Amygdala (tissue), 56 donors: ENCODE measurements at places on chromosomes 2 and 18.

DNA sequence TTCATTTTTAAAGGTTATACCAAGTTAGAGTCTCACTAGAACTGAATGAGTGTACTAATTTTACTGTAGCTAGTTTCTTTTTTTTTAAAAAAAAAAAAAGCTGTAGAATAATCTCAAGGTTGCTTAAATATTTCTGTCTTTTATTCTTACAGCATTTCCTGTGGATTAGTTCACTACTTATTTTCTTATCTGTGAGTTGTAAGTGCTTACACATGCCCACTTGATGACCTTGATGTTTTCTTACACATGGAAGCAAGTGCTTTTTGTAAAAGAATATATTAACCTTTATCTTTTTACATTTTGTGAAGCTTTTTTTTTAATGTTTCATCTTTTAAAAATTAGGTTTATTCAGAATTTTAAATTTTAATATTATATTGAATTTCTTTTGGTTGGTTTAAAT is 57.8 kb downstream of the MSH2 start:
- DNase-seq, result no peak

DNA sequence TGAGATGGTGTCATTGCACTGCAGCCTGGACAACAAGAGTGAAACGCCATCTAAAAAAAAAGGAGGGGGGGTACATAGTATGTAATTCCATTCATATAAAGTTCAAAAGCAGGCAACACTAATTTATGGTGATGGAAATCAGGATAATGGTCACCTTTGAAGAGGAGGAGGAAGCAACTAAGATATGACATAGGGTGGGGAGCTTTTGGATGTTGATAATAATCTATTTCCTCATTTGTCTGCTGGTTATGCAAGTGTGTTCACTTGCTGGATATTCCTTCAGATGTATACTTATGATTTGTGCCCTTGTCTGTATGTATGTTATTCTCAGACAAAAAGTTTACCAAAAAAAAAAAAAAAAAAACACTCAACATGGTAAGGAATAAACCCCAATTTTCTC is 28.6 kb upstream of the ATIC start:
- DNase-seq, result no peak

DNA sequence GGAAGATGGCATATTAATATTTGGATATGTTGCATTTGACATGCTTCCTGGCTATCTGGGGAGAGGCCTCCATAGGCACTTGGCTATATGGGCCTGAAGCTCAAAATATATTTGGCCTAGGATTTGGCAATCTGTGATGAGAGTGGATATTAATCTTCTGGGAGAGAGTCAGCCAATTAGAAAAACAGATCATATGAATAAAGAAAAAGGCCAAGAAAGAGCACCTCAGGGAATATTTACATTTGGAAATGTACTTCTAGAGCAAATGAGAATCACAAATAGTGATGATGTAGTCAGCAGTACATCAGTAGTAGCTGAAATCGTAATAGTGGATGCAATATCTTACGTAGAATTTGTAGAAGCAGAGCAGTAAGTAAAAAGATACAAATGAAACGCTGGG is 277.0 kb downstream of the CTNNA2 start:
- DNase-seq, result no peak

GRCh38 chr18:25727281-25727985 is 363.0 kb downstream of the SS18 start:
- no peak for DNase-seq

DNA sequence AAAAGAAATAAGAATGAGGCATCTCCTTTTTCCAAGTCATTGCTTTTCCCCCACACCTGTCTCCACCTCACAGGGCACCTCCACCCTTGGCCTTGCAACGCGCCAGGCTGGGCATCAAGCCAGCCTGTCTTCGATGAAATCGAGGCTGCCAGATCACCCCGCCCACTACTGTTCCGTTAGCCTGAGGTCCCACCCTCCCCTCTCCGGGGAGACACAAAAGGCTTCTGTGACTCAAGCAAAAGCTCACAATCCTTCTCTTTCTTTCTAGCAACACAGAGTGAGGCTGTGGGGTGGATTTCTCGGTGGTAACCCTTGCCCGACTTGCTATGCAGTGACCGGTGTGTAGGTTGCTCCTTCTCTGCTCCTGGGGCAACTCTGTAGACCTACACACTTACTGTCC is 9.9 kb downstream of the TNP1 start:
- DNase-seq, result peak; percentile 42

GRCh38 chr2:226544596-226545210 is 254.9 kb downstream of the IRS1 start:
- no peak for DNase-seq

DNA sequence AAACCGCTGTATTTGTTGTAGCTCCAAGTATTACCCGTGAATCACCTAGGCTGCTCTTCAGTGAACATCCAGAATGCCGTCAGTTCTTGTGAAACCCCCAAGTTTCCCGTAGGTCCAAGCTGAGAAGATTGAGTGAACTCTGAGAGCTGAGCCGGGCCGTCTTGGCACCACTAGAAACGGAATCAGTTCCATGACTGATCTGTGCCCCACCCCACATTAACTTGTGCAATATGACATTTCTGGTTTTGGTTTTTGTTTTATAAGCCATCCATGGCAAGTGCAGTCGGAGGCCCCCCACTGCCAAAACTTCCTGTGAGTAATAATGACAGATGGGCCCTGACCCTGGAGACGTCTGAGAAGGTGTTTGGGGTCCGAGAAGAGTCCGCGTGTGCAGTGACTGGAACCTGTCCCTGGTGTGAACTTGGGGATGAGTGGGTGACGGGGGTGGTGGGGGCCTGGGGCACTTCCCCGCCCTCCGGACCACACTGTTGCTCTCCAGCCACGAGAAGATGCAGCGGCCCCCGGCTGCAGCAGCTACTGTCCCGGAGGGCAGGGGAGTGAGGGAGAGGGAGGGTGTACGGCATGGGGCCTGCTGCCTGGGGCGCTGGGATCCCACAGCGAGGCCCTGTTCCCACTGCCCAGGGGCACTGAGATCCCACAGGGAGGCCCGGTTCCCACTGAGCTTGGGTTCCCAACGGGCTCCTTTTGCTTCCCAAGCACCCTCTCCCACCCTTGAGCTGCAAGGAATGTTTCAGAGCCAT is 26.5 kb downstream of the NFATC1 start:
- DNase-seq, result no peak

GRCh38 chr2:219441451-219442255 is 7.0 kb downstream of the SPEG start:
- DNase-seq, result no peak

DNA sequence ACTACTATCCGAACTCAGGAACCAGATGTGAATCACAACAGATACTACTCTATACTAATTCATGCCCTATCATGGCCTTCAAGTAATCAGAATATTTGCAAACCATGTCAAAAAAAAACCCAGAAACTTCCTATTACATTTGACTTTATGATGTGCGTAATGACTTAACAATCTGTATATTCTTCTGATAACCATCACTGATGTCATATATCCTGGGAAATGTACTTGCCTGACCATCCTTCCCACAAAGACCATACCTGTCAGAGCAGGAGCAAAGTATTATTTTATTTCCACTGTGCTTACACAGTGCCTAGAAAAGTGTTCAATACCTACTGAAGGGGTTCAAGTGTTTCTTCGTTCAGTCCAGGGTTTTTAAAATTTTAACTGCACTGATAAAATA is 27.5 kb downstream of the PPP4R1 start:
- DNase-seq, result no peak

DNA sequence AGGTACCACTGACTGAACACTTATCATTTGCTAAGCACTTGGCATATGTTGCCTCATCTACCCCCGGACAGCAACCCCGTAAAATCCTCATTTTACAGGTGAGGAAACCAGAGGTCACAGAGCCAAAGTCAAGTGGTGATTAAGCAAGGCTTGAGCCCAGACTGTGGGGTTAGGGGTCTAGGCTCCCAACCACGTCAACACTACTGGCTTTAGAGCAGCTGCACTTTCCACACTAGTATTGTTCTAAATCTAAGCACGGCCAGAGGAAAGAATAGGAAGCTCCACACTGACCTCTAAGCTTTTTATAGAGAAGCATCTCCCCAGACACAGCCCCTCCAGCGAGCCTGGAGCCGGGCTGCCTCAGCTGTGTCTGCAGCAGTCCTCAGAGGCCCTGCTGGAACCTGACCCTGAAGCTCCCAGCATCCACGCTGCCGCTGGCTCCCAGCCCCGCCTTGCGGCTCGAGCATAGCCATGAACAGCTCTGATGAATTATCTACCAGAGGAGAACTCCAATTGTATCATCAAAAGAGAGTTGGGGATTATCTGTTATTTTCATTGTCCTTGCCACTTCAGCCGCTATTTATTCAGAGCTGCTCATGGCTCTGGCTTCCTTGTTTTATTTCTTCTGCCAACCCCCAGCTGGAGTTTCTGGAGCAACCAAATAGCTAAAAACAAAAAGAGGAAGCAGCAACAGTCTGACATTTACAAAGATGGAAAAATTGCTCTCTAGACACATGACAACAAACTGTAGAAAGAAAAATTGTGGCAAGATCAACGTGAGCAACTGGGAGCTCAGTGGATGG is 62.2 kb upstream of the RTN4 start:
- peak; percentile 80 for DNase-seq

DNA sequence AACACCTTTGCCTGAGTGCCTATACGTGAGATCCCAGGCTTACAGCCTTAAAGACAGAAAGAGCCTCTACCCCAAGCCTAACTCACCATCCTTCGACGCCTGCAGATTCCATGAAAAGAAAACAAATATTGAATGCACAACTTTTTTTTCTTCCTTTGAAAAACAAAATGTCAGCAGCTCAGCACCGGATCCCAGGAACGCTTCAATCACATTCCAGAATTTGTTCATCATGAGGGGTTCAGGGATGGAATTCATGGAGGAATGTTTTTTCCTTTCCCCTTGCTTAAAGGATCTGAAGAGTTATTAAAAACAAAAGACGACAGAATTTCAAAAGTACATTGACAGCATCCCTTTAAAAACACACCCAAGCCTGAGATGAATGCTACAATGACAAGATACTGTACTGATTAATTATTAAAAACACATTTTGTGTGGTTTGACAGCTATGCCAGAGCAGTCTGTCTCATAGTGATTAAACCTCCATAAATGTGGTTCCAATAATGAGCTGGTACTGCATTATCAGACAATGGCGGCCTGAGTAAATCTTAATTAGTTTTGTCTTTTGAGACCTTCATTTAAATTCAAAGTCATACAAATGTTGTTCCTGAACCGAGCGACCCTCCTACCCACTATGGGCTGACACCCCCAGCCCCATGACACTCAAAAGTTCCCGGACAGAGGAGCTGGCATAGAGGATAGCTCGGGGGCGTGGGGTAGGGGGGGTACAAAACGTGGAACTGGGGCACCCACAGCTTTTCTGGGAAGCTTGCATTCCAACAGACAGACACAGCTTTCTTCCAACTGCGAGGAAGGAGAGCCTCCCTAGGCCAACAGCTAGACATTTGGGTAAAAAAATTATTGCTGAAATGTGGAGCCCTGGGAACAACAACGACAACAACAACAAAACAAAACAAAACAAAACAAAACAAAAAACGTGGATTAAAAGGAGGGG is 227.5 kb downstream of the TTC32 start:
- no peak for DNase-seq

- no peak for DNase-seq
Measured at GRCh38 chr18:48921305-48922225, 29.2 kb downstream of the SMAD7 start.

GRCh38 chr2:135030826-135031225 is 16.4 kb downstream of the MAP3K19 start:
- DNase-seq, result no peak

GRCh38 chr2:207920721-207921120 is 104.6 kb downstream of the PLEKHM3 start:
- DNase-seq, result no peak

GRCh38 chr2:4465671-4466070 is 762.3 kb downstream of the DCDC2C start:
- DNase-seq, result no peak

DNA sequence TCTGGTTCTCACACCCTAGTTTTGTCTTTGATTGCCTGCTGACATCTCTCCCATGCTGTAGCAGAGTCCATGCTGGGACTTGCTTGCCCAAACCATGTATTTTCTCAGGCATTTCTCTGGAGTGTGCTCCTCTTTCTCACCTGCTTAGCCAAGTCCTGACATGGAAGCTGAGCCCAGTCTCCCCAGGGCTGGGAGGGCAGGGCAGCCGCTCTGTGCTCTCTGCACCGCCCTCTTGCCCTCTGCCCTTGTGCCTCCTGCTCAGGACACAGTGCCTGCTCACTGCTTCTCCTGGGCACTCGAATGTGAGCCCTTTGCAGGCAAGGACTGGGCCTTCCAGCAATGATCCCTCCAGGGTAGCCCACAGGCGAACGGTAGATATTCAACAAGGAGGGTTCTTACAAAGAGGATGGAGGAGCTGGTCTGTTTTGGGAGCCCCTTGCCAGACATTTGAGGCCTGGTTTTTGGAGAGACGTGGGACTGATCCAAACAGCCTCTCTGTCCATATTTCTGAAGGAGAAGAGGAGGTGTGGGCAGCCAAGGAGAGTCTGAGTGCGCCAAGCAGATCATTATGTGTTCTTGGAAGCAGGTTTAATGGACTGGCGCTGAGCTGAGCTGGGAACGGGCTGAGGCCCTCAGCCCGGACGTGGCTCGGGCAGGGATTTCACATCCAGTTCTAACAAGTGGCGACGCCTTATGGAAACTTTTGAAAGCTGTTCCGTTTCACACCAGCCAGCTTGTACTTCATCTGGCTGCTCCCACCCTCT is 4.0 kb downstream of the SLC14A2 start:
- DNase-seq, result peak; percentile 7

- no peak for DNase-seq
Measured at GRCh38 chr2:72104821-72105588, 42.7 kb downstream of the CYP26B1 start.

DNA sequence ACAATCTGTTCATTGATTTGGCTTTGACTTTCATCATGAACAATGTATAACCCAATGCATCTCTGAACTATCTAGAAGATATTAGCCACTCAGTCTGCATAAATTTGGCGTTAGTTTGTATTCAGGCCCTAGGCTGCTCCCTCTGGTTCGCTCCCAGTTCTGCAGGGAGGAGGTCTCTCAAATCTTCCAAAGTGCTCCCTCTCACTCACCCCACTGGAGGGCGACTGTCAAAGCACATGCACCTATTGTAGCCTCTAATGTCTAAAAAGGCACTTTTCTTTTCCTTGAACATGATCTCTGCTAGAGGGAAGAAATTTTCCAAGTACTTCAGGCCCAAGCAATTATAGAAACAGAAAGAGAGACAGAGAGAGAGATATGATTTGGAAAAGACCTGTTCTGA is 291.5 kb downstream of the TDRD15 start:
- DNase-seq, result no peak

GRCh38 chr2:236887531-236887930 is 198.2 kb upstream of the COPS8 start:
- DNase-seq, result no peak

GRCh38 chr2:39618736-39619135 is 47.0 kb upstream of the TMEM178A start:
- DNase-seq, result no peak
